ENCODE measurements at places on chromosomes 3 and 15.

DNA sequence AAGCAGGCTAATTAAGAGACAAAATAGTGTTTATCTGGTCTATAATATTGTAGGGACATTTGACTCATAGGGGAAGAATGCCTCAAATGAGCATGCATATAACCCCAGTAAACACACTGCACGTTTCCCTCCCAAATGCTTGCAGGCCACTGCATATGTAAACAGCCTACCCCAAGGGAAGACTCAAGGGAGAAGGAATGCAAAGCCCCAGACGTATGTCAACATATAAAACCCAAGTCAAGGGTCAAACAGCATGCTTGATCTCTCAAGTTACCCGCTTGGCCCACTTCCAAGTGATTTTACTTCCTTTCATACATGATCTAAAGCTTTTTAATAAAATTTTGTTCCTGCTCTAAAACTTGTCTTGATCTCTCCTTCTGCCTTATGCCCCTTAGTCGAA, 1090.0 kb downstream of the OTOL1 start:
- no peak for DNase-seq

- peak; percentile 66 for DNase-seq
Observed at GRCh38 chr3:48897460-48898376, 964 bp downstream of the SLC25A20 start.

DNA sequence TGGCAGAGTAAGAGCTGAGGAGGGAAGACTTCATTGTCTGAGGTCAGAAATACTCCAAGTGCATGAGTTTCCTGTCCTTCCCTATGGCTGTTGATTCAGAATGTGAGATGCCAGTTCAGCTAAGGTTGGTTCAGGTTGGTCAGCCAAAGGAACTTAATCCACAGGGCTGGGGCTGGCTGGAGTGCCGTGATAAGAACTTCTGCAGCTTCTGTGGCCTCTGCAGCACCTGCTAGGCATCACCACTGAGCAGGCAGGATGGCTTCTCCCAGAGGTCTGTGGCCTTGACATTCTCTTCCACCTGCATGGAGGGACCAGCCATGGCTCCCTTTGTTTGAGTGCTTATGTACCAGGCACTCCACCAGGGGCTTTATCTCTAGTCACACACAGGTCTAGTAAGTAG, 109.5 kb upstream of the PLXNA1 start:
- no peak for DNase-seq

GRCh38 chr15:48358229-48359152, 27.3 kb downstream of the DUT start:
- peak; percentile 33 for DNase-seq

DNA sequence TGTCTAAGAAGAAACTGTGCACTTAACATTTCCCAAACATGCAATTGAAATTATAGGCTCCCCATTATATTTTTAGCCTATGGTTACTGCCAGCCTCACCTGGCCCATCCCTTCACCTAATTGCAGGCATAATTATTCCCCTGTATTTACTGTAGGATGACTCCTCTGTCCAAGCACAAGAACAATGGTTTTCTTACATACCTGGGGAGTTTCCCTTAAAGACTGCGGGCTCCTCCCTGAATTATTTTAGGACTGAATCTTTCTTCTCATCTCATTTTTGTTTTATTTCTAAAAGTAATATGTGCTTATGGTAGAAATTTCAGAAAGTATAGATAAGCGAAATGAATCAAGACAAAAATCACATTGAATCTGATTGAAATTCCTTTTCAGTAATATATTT, 11.4 kb downstream of the TM4SF1 start:
- DNase-seq: no peak

- no peak for DNase-seq
Observed at GRCh38 chr15:80769829-80770705, 9.1 kb upstream of the CEMIP start.

GRCh38 chr3:114867359-114867758, 279.7 kb downstream of the ZBTB20 start:
- no peak for DNase-seq

GRCh38 chr3:10870296-10870695, 54.3 kb downstream of the SLC6A11 start:
- DNase-seq: no peak
